Activated CD8-positive, alpha-beta T cell treated with anti-CD3 and anti-CD28 coated beads for 36 hours (primary cell): ENCODE measurements at places on chromosomes 1 and 21. TPM values are rescaled to one million over a fixed set of nuclear protein-coding genes. Genes with fewer than 3 reads are reported as not detected.

GRCh38 chr1:20184997-20185833 lies 681 bp upstream of the UBXN10 start:
- peak; percentile 87 for DNase-seq

SELL gene
- total RNA-seq = 105 TPM

FYB2 gene
- not detected for total RNA-seq

DNA sequence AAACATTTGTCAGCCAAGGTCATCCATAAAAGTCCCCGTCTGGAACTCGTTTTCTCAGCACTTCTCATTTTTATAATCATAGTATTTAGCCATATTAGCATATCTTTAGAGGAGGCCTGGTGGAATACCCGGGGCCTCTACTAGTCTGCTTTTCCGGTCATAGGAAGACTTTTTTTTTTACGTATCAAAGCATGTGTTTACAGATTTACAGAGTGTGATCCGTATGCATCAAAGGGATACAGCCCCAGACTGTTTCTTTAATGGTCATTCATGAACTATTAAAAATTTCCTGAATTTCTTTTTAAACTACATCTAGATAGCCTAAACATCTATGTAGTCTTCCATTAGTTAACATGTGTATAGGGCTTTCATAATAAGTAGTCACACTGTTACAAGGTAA lies 23.5 kb upstream of the DEGS1 start:
- DNase-seq = no peak

MYBPHL gene
- total RNA-seq = not detected

GRCh38 chr1:111669268-111669667 lies 49.7 kb downstream of the RAP1A start:
- no peak for DNase-seq

DNA sequence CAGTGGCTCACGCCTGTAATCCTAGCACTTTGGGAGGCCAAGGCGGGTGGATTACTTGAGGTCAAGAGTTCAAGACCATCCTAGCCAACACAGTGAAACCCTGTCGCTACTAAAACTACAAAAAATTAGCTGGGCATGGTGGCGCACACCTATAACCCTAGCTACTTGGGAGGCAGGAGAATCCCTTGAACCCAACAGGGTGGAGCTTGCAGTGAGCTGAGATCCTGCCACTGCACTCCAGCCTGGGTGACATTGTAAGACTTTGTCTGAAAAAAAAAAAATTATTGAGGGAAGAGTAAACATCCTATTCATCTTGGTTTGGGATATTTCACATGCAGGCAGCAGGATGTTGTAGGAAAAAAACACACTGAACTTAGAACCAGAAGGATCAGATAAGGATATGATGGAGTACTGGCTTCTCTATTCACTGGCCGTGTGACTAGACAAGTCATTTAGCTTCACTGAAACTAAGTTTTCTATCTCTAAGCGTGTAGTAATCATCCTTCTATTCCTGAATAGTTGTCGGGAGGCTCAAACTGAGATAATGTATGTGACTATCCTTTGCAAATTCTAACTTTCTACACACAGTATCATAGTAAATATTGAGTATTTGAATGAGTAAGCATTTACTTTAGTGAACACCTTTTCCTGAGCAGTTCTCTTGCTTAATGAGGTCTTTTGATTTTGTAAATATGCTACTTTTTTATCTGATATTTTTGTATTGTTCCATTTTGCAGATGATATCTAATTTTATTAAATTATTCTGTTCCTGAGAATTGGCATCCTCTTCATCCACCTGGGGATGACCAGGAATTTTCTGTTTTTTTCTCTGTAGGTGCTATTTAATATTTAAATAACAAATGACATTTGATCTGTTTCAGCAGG lies 18.2 kb downstream of the CAP1 start:
- DNase-seq = no peak

DNA sequence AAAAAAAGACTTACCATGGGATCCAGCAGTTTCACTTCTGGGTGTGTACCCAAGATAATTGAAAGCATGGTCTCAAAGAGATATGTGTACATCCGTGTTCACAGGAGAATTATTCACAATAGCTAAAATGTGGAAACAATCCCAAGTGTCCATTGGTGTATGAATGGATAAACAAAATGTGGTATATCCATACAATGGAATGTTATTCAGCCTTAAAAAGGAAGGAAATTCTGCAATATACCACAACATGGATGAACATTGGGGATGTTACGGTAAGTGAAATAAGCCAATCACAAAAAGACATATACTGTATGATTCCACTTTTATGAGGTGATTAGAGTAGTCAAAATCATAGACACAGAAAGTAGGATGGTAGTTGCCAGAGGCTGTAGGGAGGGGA lies 7.0 kb upstream of the TUT4 start:
- DNase-seq = no peak

- peak; percentile 90 for DNase-seq
Measured at GRCh38 chr1:151945725-151946722, 36.7 kb upstream of the THEM4 start.

- DNase-seq = no peak
Measured at GRCh38 chr1:152566681-152567080, at the start of gene LCE3E. Gene LCE3E, minus strand, starts transcription at chr1:152566780. Its CDS starts 572 bp downstream, at chr1:152566208.

GRCh38 chr1:214451596-214451995 lies 99.8 kb downstream of the PTPN14 start:
- DNase-seq = peak; percentile 34

DNA sequence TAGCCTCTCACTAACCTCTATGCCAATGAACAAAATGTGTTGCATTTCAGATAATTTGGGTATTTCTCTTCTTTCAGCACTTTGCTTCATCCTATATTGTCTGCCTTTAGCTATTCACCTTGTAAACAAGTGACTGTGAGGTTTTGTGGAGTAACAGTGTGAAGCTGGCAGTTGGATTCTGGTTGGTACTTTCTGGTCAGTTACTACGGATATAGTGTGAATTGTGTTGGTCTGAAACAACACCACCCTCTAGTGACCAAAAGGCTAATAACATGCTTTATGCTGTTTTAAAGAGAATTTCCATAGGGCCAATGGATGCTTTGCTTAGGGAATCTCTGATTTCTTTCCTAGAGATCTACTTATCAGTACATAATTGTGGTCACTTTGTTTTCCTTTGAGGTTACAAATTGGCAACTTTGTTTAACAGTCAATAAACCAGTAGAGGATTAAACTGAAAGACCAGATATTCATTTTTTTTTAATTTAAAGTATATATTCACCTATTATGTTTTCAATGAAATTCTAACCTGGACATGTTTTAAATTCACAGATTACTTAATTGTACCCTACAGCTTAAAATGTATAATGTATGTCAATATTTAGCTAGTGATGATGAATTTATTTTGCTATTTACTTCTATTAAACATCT lies 2.5 kb upstream of the PTGER3 start:
- no peak for DNase-seq

- DNase-seq = no peak
Measured at GRCh38 chr1:178916448-178917174, 45.7 kb upstream of the ANGPTL1 start.

TAL1 gene
- not detected for total RNA-seq

- DNase-seq = no peak
Measured at GRCh38 chr1:229582011-229582694, 23.6 kb upstream of the ABCB10 start.

GRCh38 chr1:176897350-176898236 lies 266.9 kb downstream of the ASTN1 start:
- DNase-seq = peak; percentile 67

- DNase-seq = no peak
Measured at GRCh38 chr1:18463984-18464664, 16.6 kb upstream of the KLHDC7A start.

DNA sequence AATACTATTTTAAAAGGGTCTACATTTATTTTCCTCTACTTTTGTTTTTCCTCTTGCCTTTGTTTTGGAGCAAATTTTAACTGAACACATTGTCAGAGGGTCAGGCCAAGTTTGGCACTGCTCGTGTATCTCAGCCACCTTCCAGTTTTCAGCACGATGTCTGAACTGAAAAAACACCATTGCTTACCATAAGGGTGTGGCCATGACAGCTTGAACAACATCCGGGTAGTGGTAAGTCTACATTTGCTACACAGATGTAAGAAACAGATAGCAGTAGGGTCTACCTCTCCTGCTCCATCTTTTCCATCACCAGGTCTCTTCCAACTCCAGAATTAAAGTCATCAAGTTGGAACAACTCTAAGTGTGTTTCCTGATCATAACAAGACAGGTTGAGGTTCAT lies 4.2 kb downstream of the HIVEP3 start:
- no peak for DNase-seq

MASP2 gene
- not detected for total RNA-seq

GRCh38 chr1:8554956-8555534 lies 237.1 kb downstream of the SLC45A1 start:
- DNase-seq = peak; percentile 37

DNA sequence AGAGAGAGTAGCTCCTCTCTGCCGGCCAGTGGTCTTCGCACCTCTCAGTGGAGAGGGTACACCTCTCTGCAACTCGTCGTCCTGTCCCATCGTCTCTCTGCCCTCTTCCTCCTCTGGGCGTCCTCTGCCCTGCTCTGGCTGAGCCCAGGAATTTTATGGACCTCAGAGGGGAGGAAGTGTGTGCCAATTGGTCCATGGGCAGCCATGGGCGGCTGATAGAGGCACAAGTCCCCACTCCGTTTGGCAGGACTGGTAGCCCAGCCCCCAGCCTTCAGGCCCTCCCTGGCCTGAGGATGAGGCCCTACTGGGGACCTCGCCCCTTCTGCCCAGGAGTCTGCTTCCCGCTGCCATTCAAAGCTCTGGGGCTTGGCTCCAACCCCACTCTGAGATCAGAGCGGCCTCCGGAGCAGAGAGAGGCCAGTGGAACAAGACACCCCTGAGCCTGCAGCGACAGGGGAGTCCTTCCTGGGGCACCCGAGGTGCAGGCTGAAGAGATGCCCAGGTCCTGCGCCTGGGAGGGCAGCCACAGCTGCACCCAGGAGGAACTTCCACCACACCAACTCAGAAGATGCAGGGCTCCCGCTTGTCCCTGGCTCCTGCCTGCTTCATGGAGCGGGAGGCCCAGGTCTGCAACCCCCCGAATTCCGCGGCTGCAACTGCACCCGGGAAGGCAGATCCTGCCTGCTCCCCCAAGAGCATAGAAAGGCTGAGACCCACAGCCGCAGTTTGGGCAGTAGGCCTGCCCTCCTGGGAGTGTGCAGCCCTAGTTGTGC lies 659.9 kb downstream of the KCNT2 start:
- no peak for DNase-seq

SH3BGRL3 gene
- total RNA-seq = 316 TPM

DNA sequence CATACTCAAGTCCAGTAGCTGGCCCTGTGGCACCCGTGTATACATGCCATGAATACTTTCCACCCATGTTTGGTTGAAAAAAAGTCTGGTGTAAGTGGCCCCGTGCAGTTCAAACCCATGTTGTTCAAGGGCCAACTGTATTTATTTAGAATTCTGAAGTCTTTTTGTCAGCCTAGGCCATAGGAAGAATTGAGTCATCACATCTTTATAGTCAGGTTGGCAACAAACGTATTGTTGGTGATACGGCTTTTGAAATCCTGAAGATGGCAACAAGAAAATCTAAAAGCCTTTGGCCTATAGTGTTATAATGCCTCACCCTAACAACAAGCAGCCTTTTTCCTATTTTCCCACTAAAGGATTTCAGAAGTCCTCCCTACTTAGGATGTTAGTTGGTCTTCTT lies 363.6 kb downstream of the PLPP3 start:
- DNase-seq = no peak

DNA sequence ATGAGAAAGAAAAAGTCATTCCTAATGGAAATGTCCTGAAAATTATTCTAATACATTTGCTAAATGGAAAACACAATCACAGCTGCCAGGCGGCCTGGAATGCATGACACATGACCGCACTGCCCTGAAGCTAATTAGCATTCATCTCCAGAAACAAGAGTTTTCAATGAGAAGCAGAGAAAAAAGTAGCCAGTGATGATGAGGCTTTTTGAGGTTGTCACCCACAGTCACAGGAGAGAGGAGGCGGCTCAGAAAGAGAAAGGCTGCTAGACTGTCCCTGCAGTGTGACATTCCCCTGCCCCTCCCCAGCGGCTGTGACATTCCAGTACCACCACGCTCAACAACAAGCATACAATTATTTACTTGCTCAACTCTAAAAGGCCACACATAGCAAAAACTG lies 122.9 kb upstream of the KRTAP19-8 start:
- DNase-seq = peak; percentile 31

GRCh38 chr21:17101696-17102095 lies 411.1 kb upstream of the CXADR start:
- no peak for DNase-seq

- no peak for DNase-seq
Measured at GRCh38 chr1:111736548-111737215, 2.5 kb downstream of the INKA2 start.

TMPRSS15 gene
- total RNA-seq = not detected

- DNase-seq = no peak
Measured at GRCh38 chr1:162232034-162232711, 144.5 kb downstream of the SPATA46 start.

GRCh38 chr1:77120950-77121349 lies 98.3 kb downstream of the PIGK start:
- no peak for DNase-seq

DNA sequence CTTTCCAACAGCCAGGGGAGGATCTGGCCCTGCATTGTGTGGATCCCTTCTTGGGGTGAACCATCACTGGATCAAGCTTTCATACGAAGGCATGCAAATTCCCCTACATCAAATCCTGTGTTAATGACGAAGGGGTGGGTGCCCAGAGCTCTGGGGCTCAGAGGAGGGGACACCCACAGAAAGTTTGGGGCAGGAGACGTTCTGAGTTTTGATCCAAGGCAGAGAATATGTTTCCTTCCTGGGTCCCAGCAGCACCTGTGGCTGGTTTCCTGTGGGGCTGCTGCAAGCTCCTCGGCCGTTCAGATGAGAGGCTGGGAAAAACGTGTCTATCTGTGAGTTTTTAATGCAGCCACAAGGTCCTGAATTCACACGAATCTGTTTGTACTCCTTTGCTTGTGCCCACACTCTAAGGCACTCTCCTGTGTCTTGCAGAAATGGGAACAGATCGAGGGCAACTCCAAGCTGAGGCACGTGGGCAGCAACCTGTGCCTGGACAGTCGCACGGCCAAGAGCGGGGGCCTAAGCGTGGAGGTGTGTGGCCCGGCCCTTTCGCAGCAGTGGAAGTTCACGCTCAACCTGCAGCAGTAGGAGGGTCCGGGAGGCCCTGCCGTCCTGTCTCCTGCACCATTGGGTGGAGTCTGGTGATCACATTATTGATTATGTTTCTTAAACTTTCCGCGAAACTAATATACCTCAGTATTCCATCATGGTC lies 147.1 kb downstream of the PGBD5 start:
- no peak for DNase-seq

DNA sequence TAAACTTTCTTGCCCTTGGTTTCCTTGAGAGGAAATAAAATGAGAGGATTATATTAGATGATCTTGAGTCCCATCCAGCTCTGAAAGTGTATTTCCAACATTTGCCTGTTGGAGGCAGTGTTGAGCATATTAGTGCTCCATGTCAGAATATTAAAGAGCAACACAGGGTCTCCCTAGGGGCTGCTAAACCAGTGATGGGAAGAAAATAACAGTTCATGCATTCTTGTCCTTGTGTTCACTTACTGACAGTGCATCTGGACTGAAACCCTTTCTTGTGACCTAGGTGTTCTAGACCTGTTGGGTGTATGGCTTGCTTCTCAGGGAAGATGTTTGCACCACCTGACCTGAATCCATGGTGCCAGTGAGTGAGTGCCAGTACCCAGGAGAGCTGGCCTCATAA lies 124.7 kb upstream of the KIAA0040 start:
- DNase-seq = peak; percentile 42
